ENCODE measurements at places on chromosomes 11 and 22.

GRCh38 chr22:23503142-23503541 lies 76.9 kb downstream of the IGLL1 start:
- no peak for DNase-seq

DNA sequence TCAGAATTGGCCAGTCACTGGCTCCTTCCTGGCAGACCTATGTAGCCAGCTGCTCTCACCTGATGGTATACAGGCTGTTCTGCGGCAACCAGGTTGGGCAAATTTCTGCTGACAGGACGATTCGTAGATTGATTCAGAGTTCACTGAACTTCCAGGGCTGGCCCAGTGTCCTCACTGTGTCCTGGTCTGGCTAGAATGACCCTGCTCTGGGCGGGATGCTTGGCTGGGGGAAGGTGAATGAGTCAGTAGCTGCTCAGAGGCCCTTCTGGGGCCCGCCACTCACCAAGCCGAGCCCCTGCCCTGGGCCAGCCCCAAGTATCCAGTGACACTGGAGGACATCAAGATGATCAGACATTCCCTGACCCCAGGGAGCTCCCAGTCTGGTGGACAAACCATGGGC lies 62.9 kb upstream of the WNT11 start:
- no peak for DNase-seq

DNA sequence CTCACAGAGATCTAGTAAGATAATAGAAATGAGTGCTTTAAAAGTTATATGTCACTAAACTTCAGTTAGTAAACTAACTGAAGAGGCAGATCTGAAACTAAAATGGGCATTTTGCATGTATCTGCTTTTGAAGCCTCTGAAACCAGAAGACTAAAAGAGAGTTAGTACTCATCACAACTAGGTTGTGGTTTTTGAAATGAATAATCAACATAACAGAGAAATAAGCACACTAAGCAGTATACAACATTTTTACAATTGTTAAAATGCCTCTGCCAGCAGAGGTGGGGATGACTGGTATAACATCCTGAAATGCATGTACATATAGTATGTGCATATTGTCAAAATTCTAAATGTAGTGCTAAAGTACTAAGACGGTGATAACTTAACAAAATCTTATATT lies 564.5 kb downstream of the DLG2 start:
- DNase-seq = no peak

DNA sequence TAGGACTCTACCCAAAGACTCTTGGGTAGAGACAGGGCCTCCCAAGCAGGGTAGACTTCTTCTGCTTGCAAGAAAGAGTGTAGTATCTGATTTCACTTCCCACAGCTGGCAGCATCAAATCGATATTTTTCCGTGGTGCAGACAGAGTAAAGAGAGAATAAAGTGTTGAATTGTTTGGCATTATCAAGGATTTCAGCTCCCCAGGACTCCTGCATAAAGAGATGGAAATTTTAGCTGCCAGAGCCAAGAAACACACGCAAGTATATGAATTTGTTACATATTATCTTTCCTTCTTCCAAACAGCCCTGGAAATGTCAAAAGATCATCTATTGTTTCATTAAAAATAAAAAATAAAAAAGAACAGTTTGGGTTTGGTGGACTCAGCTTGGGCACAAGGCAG lies 136.8 kb downstream of the PKNOX2 start:
- DNase-seq = no peak
